ENCODE measurements at places on chromosomes 5 and 9.

DNA sequence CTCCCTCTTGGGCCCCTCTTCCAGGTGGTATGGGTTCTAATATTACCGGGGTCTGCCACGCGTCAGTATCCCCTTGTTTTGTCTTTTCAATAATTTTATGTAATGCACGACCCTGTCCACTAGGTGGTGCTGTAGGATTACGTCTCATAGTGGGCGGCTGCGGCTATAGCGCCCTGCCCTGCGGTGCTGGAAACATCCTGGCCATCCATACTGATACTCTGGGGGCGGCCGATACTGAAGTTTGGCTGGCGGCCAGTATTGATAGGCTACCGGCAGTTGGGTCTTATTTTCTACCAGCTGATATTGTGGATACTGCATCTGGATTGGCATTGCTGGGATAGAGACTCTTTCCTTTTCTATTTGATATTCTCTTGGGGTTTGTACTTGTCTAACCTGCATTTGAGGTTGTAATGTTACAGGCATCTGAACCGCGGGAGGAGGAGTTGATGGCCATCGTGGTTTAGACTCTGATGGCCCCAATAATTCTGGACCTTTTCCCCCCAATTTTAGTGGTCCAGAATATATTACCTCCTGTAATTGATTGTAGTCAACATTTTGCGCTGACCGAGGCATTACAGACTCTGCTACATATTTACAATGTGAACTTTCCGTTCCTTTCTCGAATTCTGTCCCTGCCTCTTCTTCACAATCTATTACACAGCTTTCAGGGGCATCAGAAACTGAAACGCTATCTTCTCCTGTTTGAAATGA, 3.3 kb upstream of the TMEM141 start:
- DNase-seq: peak; percentile 50

DNA sequence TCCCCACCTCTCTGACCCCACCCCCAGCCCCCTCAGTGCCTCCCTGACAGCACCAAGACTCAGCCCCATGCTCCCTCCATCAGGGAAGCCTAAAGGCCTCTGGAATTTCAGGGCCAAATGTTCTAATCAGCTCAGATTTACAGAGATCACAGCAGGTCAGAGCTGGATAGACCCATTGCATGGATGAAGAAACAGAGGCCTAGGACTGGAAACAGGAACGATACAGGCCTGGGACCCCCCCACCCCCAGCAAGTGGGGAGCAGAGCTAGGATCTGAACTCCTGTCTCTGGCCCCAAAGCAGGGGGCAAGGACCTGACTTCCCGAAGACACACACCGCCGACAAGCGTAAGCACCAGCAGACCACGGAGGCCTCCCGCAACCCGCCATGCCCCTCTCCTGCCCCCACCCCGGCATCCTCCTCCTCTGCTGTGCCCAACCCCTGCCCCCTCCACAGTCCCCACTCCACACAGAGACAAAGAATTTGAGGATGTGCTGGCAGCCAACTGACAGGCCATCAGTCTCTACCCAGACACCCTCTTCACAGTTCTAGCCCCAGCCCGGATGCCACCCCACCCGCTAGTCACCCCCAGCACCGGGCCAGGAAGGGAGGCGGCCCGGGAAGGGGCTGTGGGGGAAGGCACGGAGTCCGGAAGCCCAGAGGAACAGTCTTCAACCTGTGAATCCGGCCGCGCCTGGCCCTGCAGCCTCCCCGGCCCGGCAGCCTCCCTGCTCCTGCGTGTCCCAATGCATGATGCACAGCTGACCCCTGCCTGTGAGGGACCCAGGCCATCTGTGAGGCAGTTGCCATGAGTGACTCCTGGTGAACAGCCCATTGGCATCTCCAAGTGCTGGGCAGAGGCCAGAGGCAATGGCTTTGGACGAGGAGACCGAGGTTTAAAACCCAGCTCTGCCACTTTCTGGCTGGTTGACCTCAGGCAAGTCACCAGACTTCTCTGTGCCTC, 31.3 kb downstream of the NDUFA8 start:
- no peak for DNase-seq

- no peak for DNase-seq
Observed at GRCh38 chr9:133691626-133692363, 46.4 kb downstream of the SARDH start.

GRCh38 chr5:143923634-143924266, 111.8 kb downstream of the HMHB1 start:
- no peak for DNase-seq

- DNase-seq: no peak
Observed at GRCh38 chr9:133029994-133030316, 842 bp upstream of the GTF3C5 start.

GRCh38 chr9:105313238-105313637, 68.8 kb downstream of the SLC44A1 start:
- DNase-seq: no peak

GRCh38 chr9:132190966-132191365, 29.1 kb downstream of the NTNG2 start:
- DNase-seq: no peak

GRCh38 chr5:15717001-15717400, 217.0 kb downstream of the FBXL7 start:
- no peak for DNase-seq

- no peak for DNase-seq
Observed at GRCh38 chr9:75147638-75148037, 59.3 kb downstream of the OSTF1 start.

- DNase-seq: no peak
Observed at GRCh38 chr5:169701910-169702451, 64.9 kb downstream of the DOCK2 start.

- DNase-seq: no peak
Observed at GRCh38 chr5:169943026-169943425, 37.3 kb downstream of the INSYN2B start.

DNA sequence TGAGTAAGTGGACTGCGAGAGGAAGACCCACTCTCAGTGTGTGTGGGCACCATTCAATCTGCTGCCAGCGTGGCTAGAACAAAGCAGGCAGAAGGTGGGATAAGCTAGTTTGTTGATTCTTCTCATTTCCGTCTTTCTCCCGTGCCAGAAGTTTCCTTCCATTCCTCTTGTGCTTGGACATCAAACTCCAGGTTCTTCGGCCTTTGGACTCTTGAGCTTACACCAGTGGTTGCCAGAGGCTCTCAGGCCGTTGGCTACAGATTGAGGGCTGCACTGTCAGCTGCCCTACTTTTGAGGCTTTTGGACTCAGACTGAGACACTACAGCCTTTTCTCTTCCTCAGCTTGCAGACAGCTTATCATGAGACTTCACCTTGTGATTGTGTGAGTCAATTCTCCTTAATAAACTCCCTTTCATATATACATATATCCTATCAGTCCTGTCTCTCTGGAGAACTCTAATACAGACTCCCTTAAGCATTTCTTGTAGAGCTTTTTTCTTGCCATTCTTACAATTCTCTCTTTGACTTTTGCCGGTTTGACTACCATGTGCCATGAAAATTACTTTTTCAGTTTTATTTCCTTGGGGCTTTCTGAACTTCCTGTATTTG, 494.9 kb downstream of the PRR16 start:
- no peak for DNase-seq

- no peak for DNase-seq
Observed at GRCh38 chr5:19619571-19619970, 368.4 kb downstream of the CDH18 start.

GRCh38 chr5:28374492-28374967, 1336.1 kb upstream of the CDH9 start:
- DNase-seq: no peak

- no peak for DNase-seq
Observed at GRCh38 chr9:110092792-110093191, 115.2 kb downstream of the C9orf152 start.

DNA sequence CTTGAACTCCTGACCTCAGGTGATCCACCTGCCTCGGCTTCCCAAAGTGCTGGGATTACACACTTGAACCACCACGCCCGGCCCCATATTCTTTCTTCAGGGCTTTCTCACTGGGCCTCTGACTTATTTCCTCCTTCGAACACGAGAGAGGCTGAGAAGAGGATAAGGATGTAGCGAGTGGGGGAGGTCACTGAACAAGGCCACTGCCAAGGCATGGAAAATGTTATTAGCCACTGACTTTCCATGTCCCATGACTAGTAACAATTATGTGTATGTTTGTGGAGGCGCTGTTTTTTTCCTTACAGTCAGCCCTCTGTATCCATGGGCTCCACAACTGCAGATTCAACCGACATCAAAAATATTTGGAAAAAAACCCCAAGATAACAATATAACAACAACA, 12.3 kb upstream of the FCHSD1 start:
- no peak for DNase-seq

- no peak for DNase-seq
Observed at GRCh38 chr9:15529566-15530324, 19.0 kb upstream of the PSIP1 start.

GRCh38 chr9:70119786-70120185, 76.1 kb downstream of the MAMDC2 start:
- no peak for DNase-seq

- DNase-seq: no peak
Observed at GRCh38 chr9:129608561-129609481, 12.1 kb downstream of the C9orf50 start.

DNA sequence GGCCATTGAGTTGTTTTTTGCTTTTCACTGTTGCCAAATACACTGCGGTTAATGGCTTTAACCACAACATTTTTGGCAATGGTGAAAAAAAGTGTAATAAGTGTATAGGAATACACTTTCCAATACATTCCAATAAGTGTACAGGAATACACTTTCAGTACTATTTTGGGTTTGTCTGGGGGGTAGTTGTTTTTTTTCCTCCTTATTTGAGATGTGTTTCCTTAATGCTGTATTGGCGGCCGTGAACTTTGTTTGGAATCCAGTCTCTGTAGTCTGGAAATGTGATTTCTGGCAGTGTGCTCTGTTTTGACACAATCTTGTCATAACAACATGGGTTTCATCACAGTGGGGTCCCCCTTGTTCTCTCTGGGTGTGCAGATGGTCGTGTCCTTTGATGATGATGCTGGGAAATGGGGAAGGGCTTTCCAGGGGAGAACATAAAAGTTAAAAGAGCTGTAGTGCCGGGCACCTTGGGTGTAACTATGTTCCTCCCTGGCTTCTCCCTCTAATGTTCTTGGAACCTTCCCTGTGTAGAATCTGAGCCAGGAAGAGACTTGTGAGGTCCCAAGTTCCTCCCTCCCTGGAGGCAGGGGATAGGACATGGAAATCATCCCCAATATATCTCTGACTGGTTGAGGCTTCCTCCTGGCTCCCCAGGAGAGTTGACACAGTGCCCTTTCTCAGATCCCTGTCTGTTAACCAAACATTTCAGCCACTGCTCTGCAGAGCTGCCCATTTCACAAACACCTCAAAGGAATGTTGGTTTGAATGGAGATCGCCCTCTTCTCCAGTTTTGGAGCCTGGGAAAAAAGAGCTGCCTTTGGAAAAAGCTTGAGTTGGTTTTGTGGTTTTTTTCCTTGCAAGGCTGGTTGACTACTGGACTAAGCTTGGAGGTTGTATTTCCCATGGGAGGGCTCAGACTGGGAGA, 44.8 kb downstream of the RCL1 start:
- no peak for DNase-seq

DNA sequence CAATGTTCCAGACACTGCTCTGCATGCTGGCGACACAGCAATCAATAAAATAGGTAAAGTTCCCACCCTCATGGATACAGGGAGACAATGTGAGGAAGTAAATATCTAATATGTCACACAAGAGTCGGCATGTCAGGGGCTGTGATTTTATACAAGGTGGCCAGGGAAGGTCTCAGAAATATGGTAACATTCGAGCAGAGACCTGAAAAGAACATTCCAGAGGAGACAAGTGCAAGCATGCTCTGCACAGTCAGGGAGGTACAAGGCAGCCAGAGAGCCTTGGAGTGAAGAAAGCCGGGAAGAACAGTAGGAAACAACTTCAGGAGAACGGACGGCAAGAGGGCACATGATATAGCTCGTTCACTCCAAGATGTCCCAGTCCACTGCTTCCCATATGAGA, 89.2 kb upstream of the ZNF462 start:
- no peak for DNase-seq

DNA sequence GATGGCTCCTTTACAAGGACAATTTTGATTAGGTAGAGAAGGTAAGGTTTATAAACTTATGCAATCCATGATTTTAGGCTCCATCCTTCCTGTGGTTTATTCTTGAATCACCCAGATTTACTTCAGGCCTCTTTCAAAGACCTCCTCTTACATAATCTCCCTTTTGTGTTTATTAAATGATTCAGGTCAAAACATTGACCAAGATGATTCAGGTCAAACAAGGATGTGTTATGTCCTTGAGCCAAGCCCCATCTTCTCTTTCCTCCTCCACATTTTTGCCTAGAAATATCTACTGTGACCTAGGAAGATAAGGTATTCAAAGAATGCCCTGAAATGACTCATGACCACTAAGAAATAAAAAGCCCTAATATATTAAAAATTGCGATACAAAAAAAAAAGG, 31.8 kb upstream of the TLR4 start:
- no peak for DNase-seq

GRCh38 chr5:124193371-124193789, 553.1 kb downstream of the ZNF608 start:
- DNase-seq: no peak

GRCh38 chr5:172855597-172856292, 21.7 kb downstream of the ERGIC1 start:
- no peak for DNase-seq

GRCh38 chr5:34657274-34657921, 1.3 kb downstream of the RAI14 start:
- DNase-seq: no peak

DNA sequence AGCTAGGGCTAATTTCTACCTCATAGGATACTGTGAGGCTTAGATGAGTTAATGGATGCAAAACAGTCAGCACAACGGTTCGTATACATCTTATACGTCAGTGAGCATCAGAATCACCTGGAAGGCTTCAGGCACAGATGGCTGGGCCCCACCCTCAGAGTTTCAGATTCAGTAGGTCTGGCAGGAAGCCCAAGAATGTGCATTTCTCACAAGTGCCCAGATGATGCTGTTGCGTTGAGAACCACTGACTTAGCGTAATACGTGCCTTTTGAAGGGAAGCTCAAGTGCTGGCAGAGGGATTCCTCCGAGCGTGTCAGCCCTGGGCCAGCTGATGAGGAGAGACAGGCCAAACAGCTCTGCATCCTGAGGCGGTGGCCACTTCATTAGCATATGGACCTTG, 117.1 kb upstream of the WWC1 start:
- no peak for DNase-seq

DNA sequence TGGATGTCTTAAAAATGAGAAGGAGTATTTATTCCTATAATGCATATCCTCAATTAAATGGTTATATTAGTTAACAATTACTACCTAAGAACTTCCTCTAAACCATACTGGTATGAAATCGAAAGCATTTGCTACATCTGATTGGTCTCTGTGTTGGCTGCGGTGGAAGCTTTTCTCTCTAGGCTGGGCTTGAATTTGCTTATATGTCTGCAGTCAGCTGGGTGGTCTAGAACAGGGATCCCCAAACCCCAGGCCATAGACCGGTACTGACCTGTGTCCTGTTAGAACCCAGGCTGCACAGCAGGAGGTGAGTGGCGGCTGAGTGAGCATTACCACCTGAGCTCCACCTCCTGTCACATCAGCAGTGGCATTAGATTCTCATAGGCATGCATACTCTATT, 112.3 kb downstream of the TLE4 start:
- DNase-seq: no peak

GRCh38 chr5:149585910-149586309, 4.6 kb downstream of the ARHGEF37 start:
- DNase-seq: no peak

GRCh38 chr5:134464988-134465815, 53.5 kb upstream of the CDKN2AIPNL start:
- no peak for DNase-seq

- no peak for DNase-seq
Observed at GRCh38 chr9:125536776-125537175, 170.2 kb downstream of the MAPKAP1 start.
